ENCODE measurements at places on chromosomes 1 and 21.

GRCh38 chr21:33380483-33380998, 22.7 kb upstream of the IFNGR2 start:
- DNase-seq: peak; percentile 82

DNA sequence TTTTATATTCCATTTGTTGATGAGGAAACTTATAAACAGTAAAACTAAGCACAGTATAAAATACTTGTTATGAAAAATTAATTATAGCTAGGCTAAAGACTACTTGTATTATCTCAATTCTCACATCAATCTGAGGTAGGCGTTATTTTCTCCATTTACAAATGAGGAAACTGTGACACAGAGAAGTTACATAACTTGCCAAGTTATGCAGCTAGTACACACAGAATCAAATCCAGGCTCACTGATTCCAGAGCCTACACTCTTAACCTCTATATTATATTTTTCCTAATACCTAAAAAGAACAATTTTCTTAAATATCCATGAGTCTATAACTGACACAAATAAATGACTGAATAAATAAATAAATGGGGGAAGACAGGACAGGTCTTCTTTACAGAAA, 11.2 kb upstream of the VPS45 start:
- DNase-seq: no peak

- DNase-seq: no peak
Measured at GRCh38 chr1:87612956-87613355, 284.3 kb downstream of the LMO4 start.

- DNase-seq: no peak
Measured at GRCh38 chr1:111274653-111275052, 16.0 kb upstream of the CHIA start.

- peak; percentile 54 for DNase-seq
Measured at GRCh38 chr1:200409203-200409760, 554 bp downstream of the ZNF281 start.

- no peak for DNase-seq
Measured at GRCh38 chr1:198699167-198700015, 60.6 kb downstream of the PTPRC start.

- no peak for DNase-seq
Measured at GRCh38 chr1:104765085-104765484, 1015.4 kb downstream of the AMY1C start.

DNA sequence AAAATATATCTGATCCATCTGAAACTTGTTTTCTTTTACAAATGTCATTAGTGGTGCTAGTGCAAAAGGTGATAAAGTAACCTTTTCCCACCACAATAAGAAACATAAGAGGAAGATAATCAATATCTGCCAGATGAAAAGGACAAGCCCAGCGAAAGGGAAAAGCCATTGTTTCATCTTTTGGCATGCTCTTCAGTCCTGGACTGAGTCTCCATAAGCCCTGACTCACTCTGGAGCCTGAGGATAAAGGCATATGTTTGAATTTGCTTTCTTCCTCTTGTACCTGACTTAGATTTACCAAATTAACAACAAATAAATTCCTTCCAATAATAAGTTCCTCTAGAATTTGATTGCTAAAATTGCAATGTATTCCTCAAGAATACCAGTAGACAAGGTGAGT, 13.6 kb downstream of the DNAJC11 start:
- no peak for DNase-seq

GRCh38 chr1:16393570-16394521, 26.8 kb downstream of the SZRD1 start:
- no peak for DNase-seq

DNA sequence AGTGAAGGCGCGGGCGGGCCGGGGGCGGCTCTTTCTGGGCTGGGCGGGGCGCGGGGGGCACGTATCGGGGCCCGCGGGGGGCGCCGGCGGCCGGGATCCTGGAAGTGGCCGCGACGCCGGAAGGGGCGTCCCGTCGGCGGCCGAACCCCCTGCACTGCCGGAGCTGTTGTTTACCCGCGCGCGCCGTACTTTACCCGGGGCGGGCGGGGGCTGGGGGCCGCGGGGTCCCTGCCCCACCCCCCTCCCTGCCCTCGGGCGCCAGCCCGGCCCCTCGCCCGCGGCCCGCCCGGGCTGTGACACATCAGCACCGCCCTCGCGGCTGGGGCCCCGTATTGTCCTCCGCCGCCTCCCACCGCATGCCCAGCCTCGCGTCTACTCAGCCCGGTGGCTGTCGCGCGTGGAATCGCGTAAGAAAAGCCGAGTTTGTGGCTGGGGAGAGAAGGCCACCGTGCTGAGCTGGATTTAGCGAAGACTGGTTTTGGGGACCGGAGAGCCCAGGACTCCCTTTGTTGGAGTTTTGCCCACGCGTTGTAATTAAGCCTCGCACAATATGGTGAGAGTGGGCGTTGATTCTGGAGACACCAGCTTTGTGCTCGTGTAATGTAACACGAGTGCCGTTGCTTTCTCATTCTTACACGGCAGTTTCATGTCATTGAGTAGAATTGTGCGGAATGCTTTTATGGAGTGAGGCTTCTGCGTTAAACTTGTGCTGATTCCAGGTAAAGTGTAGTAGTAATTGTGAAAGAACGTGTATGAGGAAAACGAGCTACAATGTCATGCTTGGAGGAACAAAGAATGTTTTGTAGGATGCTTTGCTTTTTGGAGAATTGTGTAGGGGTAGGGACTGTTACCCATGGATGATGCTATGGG, 559 bp downstream of the BACH1 start:
- peak; percentile 50 for DNase-seq

GRCh38 chr21:30211071-30211470, 4.8 kb downstream of the CLDN8 start:
- no peak for DNase-seq

DNA sequence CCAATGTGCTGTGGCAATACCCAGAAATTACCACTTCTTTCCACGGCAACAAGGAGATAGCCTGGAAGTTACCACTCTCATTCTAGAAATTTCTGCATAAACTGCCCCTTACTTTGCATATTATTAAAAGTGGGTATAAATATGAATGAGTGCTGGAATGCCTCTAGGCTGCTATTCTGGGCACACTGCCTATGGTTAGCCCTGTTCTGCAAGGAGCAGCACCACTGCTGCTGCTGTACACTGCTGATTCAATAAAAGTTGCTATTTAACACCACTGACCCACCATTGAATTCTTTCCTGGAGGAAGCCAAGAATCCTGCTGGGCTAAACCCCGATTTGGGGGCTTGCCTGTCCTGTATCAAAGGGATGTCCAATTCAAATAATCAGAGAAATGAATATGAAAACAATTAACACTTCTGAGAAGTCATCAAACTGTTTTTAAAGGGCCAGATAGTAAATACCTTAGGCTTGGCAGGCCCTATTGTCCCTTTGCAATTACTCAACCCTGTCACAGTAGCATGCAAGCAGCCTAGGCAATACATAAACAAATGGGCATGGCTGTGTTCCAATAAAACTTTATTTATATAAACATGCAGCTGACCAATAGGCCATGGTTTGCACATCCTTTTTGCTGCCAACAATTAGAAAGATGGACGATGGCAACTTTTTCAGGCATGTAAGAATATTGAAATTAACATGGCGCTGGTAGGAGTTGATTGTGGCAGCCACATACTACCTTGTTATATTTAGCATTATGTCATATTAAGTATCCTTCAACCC, 369.4 kb upstream of the B3GALT2 start:
- DNase-seq: no peak
